ENCODE measurements at places on chromosomes 13 and 19.

GRCh38 chr13:86161257-86161656 lies 362.0 kb upstream of the SLITRK6 start:
- no peak for DNase-seq

DNA sequence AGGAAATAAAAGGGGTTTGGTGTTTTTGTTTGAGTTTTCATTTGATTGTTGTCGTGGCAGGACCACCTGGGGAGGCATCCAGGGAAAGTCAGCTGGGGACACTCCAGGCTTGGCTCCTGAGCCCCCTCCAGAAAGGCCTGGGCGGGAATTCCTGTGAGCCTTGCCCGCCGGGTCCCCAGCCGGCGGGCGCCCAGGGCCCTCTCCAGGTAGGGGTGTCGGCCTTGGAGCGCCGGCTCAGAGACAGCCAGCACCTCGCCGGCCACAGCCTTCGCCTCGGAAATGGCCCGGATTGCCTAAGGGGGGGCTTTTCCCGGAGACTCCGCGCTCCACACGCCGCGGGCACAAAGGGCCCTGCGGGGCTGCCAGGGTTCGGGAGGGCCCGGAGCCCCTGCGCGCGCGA lies 125.0 kb downstream of the TNFRSF19 start:
- no peak for DNase-seq

DNA sequence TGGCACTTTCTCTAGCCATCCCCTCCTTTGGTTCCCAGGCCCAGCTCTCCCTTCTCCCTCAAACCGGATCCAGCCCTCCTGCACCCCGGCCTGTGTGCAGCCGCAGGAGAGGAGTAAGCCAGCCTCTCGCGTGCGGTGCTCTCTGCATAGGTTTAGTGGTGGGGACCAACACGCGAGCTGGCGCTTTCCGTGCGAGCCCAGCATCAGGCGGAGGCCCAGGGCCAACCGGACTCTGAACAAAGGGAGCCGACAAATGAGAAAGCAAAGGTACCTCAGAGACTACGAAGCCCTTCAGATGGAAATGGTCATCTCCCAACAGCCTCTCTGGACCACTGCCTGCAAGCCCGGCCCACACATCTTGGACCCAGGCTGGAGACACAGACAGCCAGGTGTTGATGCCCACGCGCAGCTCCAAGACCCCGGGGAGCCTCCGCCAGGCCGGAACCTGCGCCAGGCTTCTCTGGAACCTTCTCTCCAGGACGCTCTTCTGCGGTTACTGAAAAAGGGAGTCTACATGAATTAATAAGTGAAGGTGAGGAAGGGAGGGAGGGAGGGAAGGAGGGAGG lies 16.5 kb upstream of the LATS2 start:
- DNase-seq: no peak

DNA sequence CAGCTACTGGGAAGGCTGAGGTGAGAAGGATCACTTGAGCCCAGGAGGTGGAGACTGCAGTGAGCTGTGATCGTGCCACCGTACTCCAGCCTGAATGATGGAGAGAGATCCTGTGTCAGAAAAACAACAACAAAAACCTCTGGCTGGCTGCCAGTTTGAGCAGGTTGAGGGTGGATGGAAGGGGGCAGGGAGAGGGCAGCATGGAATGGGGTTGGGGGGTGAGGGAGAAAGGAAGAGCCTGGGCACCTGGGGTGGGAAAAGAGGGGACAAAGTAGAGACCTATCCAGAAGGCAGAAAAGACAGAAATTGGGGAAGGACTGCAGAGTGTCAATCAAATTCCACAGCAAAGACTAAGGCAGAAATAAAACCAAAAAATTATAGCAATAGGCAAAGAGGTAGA lies 4.7 kb downstream of the SLC1A5 start:
- DNase-seq: no peak

DNA sequence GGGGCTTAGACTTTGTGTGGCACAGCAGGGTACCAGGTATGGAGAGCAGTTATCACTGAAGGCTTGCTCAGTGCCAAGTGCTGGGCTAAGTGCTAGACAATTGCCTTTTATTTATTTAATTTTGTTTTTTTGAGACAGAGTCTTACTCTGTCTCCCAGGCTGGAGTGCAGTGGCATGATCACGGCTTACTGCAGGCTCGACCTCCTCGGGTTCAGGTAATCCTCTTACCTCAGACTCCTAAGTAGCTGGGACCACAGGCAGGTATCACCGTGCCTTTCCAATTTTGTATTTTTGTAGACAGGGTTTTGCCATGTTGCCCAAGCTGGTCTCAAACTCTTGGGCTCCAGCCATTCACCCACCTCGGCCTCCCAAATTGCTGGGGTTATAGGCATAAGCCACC lies 256.9 kb downstream of the ZNF536 start:
- DNase-seq: no peak

DNA sequence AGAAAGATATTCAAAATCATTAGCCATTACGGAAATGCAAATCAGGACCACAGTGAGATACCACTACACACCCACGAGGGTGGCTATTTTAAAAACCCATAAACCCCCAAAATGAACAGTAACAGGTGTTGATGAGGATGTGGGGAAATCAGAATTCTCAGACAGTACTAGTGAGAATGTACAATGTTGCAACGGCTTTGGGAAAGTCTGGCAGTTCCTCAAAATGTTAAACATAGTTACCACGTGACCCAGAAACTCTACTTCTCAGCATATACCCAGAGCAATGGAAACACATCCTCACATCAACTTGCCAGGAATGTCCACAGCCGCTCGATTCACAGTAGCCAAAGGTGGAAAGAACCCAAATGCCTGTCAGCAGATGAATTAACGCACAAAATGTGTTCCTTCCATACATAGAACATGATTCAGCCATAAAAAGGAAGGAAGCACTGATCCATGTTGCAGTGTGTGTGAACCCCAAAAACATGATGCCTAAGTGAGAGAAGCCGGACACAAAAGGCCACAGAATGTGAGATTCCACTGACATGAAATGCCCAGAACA lies 7.0 kb downstream of the PLVAP start:
- peak; percentile 56 for DNase-seq

DNA sequence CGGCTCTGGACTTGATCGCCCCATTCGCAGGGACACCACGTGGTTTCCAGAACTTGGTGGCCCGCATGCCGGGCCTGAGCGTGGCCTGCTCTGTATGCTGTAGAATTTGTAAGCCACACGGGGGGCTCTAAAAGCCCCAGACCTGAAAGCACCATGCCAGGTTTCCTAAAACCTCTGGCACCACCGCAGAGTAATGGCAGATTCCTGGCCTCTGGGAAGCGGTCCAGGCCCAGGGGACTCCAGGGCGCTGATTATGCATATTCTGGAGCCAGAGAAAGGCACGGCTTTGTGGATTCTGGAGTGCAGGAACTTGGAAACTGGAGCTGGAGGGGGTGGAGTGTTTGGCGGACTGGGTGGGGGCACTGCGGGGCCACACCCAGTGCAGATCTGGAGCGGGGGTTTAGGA lies 3.7 kb downstream of the FTL start:
- no peak for DNase-seq

DNA sequence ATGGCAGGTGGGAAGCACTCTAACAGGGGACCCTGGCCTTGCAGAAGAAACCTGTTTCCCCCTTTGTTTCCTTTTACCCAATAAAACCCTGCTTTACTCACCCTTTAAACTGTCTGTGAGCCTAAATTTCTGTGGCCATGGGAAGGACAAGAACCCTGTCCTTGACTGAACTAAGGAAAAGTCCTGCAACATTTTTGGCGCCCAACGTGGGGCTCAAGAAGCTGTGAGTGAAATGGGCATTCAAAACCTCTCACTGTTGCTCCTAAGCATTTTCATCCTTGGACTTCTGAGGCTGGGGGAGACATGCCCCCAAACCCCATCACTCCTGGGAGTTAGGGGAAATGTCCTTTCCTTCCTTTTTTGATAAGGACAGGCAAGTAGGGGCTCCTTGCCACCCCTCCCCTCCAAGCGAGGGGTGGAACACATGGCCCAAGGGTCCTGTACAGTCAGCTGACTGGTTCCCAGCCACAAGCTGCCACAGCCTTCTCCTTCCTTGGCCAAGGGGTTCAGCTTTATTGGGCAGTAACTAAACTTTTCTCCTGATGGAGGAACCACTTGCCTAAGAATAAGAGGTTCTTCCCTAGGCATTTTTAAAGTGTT lies 381.6 kb downstream of the KLF5 start:
- peak; percentile 20 for DNase-seq

DNA sequence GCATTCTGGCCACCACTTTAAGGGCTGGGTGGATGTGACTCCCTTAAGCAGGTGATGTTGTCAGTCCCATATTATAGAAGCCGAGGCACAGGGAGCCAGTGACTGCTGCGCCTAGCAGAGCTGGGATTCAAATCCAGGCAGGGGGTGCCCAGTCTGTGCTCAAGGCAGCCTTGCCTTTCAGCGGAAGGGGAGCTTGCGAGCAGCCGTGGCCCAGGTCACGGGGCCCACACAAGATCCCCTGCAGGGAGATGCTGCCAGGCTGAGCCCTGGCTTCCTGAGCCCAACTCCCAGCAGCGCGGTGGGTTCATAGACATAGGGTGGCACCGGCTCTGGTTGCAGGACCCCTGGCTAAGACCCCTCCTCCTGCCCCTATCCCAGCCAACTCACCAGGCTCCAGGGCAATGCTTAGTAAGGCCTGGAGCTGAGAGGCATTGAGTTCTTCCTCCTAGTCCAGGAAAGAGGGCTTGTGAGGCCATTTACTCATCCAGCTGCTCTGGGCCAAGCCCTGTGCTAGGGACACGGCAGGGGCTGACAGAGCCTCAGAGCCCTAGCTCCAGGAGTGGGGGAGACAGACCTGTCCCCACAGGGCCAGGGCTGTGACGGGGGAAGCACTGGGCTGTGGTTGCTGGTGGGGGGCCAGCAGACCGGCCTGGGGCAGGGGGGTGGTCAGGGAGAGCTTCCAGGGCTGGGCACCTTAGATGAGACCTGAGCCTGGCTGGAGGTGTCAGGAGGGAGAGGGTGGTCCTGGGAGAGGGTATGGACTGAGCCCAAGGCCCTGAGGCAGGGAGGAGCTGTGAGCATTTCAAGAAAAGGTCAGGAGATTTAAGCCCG lies 9.6 kb downstream of the CAPN12 start:
- peak; percentile 25 for DNase-seq

- DNase-seq: no peak
Measured at GRCh38 chr19:14006766-14007562, 844 bp upstream of the RFX1 start.

DNA sequence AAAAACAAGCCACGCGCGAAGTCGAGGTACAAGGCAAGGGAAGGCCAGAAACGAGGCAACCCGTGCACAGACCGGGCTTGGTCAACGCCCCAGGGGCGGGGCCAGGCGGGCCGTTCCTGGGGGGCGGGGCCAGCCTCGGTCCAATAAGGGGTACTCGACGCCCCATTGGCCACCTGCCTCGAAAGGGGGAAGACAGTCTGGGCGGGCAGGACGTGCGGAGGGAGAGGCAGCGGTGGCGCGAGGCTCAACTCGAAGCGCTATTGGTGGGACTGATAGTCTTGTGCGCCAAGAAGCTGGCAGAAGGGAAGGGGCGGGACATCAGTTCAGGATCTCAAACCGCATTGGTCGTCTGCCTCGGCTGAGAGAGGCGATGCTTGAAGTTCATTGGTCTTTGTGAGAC lies at the start of gene LYPD4:
TSS of gene LYPD4 (minus strand) at position 83 of the 400 bp plus-strand sequence. CDS start 5,398 bp downstream, outside the sequence.
- no peak for DNase-seq

All from fibroblast of skin of abdomen (primary cell).